ENCODE measurements at places on chromosomes 1 and 21.

- DNase-seq, result no peak
Measured at GRCh38 chr1:241714321-241715218, 62.5 kb downstream of the WDR64 start.

DNA sequence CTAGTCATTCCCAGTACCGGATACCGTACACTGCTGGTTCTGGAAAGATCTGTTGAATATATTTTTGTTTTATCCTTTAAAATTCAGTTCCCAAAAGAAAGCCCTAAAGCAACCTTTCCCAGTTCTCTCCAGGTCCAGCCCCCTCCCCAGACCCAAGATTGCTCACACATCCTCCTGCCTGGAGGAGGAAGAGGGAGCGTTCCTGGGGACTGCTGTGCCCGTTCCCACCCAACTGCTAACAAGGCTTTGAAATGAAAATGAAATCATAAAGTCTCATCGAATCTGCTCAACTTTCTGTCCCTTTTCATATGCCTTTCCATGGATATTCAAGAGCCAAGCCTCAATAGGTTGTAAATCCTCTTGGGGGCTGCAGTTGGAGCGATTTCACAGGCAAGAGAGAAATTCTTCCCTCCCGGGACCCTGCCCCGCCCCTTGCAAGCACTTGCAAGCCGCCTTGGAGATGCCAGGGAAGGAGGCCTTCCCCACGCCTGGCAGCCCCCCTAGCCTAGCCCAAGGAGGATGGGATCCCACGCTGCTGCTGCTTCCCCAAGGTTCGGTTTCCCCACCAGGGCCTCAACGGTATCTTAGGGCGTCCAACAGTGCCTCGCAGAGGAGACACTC, 113.2 kb upstream of the CACHD1 start:
- DNase-seq, result no peak

DNA sequence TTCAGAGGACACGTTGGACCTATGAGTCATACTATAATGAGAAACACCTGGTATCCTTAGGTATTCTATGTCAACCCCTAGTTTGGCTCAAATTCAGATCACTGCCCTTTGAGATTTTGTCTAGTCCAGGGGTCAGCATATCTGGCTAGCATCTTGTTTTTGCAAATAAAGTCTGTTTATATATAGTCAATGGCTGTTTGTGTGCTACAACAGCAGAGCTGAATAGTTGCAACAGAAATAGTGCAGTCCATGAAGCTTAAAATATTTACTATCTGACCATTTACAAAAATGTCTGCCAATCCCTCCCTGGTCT, 48.5 kb upstream of the EDEM3 start:
- no peak for DNase-seq

- no peak for DNase-seq
Measured at GRCh38 chr1:16172218-16172830, 16.5 kb upstream of the EPHA2 start.

- no peak for DNase-seq
Measured at GRCh38 chr1:205668951-205669340, 11.4 kb downstream of the SLC45A3 start.

- no peak for DNase-seq
Measured at GRCh38 chr1:1037366-1038327, 17.7 kb downstream of the AGRN start.

- no peak for DNase-seq
Measured at GRCh38 chr1:184513421-184513820, 126.6 kb downstream of the C1orf21 start.

DNA sequence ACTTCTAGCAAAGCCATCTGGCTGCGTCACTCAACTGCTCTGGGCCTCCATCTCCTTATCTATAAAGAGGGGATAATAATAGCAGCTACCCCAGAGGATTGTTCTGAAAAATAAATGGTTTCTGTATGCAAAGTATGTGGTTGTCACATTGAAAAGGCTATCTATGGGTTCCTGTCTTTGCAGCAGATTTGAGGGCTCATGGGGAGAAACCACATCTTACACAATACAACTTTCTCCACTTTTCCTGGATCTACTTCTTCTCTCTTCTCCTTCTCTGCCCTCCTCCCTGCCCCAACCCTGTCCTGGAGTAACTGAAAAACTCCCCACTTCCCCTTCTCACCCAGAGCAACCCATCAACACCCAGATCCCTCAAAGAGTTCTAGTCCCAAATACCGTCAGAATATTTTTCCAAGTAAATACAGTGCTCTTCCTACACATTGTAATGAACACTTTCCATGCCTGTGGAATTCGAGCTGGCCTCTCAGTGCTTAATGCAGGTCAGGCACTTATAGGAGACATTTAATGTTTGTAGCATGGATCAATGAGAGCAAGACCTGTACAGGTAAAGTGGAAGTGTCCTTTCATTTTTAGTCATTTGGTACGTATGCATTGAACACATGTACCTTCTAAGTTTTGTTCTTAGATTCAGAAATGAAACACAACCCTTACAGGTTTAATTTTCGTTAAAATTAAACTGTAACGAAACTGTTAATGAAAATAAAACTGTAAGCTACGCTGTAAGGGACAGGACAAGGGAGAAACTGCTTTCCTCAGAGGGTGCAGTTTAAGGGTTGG, 131.9 kb downstream of the AK5 start:
- no peak for DNase-seq

GRCh38 chr1:158806916-158807536, 24.1 kb upstream of the MNDA start:
- no peak for DNase-seq

DNA sequence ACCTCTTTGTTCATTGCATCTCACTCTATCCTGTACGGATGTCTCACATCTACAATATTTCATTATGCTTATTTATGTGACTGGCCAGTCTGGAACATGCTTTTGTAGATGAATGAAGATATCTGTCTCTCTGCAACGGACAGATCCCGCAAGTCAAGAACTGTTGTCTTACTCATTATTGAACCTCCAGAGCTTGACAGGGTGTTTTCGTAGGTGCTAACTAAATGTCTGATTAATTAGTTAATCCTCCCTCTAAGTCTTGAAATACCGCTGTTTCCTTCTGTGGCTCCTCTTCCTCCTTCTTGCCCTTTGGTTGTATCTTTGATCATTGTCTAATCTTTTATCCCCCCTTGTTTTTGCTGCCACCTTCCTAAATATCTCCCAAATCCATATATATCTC, 3.2 kb upstream of the C1orf162 start:
- DNase-seq, result no peak

DNA sequence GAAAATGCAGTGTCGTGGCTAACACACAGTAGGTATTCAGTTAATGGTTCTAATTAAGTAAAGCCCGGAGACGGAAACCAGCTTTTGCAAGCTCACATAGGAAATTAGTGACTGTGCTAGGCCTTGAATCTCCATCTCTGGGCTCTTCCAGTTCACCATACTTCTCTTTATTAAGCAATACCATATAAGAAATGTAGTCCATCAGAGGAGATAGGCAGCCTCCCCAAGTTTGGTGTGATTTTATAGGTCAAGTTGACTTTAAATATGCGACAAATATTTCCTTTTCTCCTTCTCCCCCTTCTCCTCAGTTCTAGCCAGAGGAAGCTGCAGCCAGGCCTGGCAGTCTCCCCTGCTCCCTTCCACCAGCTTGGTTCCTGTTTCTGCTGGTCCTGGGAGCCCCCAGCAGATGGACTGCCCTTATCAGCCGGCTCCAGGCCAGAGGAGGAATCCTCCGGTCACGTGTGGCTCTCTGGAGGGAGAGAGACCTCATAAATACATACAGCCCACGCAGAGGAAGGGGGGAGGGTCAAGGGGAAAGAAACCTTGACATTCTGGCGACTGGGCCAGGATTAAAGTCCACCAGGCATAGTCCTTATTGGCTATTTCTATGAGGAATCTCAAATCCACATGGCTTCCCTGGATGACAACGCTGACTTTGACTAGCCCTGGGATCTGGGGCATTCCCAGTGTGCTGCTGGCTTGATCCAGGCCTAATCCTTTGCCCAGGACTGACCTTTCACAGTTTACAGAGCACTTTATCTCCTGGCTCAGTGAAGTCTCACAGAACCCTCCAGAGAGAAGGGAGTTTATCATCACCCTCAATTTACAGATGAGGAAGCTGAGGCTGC, 115.1 kb upstream of the JUN start:
- DNase-seq, result no peak

DNA sequence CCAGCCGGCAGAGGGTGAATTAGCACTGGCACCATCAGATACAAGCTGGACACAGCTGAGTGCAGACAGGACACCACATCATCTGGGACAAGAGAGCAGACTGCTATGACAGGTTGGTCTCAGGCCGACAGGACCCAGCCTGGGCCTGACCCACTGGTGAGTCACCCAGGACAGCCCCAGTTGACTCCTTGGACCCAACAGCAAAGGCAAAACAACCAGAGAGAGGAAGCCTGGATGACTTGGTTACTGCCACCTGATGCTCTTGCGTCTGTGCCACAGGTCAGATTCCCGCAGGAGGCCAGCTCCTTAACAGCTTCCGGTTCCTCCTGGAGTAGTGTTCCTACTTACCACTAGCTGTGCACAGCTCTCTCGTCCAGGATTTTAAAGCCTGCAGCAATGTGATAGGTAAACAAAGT, 18.5 kb downstream of the CCN1 start:
- no peak for DNase-seq

DNA sequence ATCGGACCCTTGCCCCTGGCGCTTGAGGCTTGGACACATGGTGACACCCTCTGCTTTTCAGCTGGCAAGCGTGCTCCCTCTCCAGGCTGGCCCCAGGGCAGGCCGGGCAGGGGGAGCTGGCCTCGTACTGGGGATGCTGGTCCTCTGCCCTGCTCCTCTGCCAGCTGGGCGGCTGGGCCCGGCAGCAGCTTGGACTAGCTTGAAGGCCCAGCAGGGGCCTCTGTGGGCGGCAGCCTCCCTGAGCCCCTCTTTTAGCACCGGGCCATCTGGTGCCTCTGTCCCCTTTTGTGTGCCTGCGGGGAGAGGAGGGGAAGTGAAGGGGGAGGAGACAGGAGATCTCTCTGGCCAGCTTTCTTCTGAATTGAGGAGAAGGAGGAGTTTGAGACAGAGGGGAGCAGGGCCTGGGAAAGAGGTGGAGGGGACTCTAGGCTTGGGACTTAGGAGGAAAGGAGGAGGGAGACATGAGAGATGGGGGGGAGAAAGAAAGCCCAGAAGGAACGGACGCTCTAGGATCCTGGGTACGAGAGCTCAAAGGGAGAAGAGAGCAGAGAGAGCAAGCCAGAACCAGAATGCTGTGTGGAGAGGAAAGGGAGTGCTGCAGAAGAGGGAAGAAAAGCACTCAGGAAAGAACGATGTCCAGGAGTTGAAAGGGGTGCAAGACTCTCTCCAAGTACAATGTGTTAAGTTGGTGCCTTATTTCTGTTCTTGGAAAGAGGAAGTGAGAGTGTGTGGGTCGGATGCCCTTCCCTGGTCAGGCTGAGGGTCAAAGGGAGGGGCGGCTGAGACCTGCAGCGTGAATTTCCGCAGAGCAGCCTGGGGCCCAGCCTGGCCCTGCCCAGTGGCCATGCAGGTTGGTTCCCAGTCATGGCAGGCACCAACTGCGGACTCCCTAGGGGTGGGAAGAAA, 40.3 kb downstream of the IER5 start:
- no peak for DNase-seq

GRCh38 chr1:39957299-39958015, 2.5 kb downstream of the MFSD2A start:
- no peak for DNase-seq

Measured in stimulated activated CD8-positive, alpha-beta memory T cell treated with anti-CD3 and anti-CD28 coated beads, Interleukin-2, amount 100 ng/mL, for 1 hour (primary cell).